ENCODE measurements at places on chromosomes 16 and 17.

DNA sequence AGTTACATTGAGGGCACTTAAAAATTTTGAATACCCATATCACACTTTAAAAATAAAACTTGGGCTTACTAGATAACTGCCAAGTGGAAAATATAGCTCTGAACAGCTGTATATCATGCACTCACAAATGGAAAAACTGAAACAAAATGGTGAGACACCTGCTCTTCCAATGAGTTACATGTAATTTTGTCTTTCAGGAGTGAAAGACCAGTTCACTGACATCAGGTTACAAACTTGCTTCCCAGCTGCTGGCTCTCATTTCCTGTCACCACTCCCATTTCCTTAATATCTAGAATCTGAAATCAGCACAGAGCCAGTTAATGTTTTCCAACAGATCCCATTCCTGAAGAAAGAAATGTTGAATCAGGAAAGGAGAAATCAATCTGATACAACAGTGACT is 10.8 kb downstream of the CSNK2A2 start:
- DNase-seq, result no peak

- DNase-seq, result peak; percentile 46
Measured at GRCh38 chr16:77043076-77043475, 147.9 kb upstream of the MON1B start.

DNA sequence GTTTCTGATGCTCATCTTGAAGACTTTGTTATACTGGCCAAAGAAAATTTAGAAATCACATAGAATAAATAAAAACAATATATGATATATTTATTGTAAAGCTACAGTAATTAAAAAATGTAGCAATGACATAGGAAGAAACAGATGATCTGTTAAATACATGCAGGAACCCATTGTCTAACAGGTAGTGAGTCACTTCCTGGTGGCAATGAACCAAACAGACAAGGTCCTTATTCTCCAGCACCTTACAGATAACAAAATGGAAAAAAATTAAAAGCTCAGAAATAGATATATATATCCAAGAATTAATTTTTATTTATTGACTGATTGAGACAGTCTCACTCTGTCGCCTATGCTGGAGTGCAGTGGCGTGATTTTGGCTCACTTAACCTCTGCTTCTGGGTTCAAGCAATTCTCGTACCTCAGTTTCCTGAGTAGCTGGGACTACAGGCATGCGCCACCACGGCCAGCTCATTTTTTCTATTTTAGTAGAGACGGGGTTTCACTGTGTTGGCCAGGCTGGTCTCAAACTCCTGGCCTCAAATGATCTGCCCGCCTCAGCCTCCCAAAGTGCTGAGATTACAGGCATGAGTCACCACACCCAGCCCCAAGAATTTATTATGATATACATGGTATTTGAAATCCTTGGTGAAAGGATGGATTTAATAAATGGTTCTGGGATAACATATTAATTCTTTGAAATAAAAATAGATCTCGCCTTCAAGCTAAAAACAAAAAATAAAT is 7.5 kb downstream of the NETO2 start:
- DNase-seq, result peak; percentile 6

DNA sequence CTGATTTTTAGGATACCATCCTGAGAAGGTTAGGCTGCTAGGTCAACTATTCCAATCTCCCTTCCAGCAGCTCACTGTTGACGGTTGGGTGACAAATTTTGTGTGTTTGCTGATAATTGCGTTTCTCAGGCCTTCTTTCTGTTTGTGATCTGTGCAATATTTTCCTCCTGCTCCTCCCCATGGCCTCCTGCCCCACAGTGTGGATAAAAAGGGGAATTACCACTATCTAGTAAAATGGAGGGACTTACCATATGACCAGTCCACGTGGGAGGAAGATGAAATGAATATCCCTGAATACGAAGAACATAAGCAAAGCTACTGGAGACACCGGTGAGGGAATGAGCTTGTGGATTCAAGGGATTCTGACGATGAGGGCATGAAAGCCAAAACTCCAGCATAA is 9.2 kb downstream of the CHD3 start:
- DNase-seq, result no peak

- DNase-seq, result no peak
Measured at GRCh38 chr17:4130715-4131114, 12.1 kb downstream of the ZZEF1 start.

DNA sequence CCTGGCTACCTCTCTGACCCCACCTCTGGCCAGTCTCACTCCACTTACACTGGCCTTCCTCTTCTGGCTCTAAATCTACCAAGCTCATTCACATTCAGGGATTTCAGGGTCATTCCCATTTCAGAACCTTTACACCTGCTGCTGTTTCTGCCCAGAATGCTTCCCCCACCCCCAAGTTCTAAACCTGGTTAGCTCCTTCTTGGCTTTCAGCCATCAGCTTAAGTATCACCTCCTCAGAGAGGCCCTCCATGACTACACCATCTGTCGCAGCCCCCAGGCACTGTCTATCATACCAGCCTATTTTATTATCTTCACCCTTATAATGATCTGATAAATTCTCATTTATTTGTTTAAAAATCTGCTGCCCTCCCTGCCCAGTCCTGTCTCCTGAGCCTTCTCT is 23.3 kb upstream of the NGFR start:
- no peak for DNase-seq

- DNase-seq, result no peak
Measured at GRCh38 chr16:48117217-48118105, 38.3 kb downstream of the ABCC12 start.

Data from DMS153 (cell line).